ENCODE measurements at places on chromosomes 1 and 21. TPM values are rescaled to one million over a fixed set of nuclear protein-coding genes. Genes with fewer than 3 reads are reported as not detected.

The FAM43B gene
- total RNA-seq: 0.15 TPM

The OR1C1 gene
- not detected for total RNA-seq

The SPRR2E gene
- not detected for total RNA-seq

The CHIA gene
- total RNA-seq: not detected

The C1QC gene
- total RNA-seq: not detected

The RASAL2 gene
- 6.9 TPM for total RNA-seq

The SIKE1 gene
- 37.2 TPM for total RNA-seq

The CD46 gene
- 56.3 TPM for total RNA-seq

The CLCN6 gene
- 12.3 TPM for total RNA-seq

The PTPN22 gene
- 0.45 TPM for total RNA-seq

The POGZ gene
- total RNA-seq: 12.8 TPM

The ASCL5 gene
- total RNA-seq: not detected

The NFIA gene
- total RNA-seq: 4.5 TPM

The RUNX3 gene
- 2.1 TPM for total RNA-seq

The FMO3 gene
- total RNA-seq: 0.67 TPM

The OR2L8 gene
- not detected for total RNA-seq

The C1QTNF12 gene
- 0.17 TPM for total RNA-seq

The SPRR2G gene
- not detected for total RNA-seq

The DEGS1 gene
- total RNA-seq: 88.6 TPM

The SHISAL2A gene
- total RNA-seq: not detected

The NMNAT2 gene
- 0.89 TPM for total RNA-seq

The SEC16B gene
- total RNA-seq: 4.0 TPM

The HCRTR1 gene
- not detected for total RNA-seq

The HSD11B1 gene
- 20.5 TPM for total RNA-seq

The PTPN14 gene
- total RNA-seq: 16.5 TPM

The PIGK gene
- 23.6 TPM for total RNA-seq

The HIPK1 gene
- total RNA-seq: 13.1 TPM

The RYR2 gene
- not detected for total RNA-seq

The OR2T3 gene
- total RNA-seq: not detected

The ABCA4 gene
- total RNA-seq: not detected

The SYT14 gene
- under 0.01 TPM for total RNA-seq

The GPA33 gene
- total RNA-seq: not detected

The C8A gene
- not detected for total RNA-seq

The CELA2A gene
- not detected for total RNA-seq

The MINDY1 gene
- 9.8 TPM for total RNA-seq

The RCSD1 gene
- total RNA-seq: under 0.01 TPM

The KCNK1 gene
- total RNA-seq: 1.8 TPM

The SH2D1B gene
- 0.15 TPM for total RNA-seq

The BLZF1 gene
- total RNA-seq: 19.2 TPM

The GIPC2 gene
- total RNA-seq: 3.0 TPM

The CGN gene
- 0.15 TPM for total RNA-seq

The USH2A gene
- not detected for total RNA-seq

The TRIM46 gene
- total RNA-seq: 5.2 TPM

The DNASE2B gene
- total RNA-seq: 0.17 TPM

The KCNE2 gene
- not detected for total RNA-seq

The CYP4A11 gene
- not detected for total RNA-seq

The KRTAP19-3 gene
- not detected for total RNA-seq

The LGR6 gene
- under 0.01 TPM for total RNA-seq

The FCGR3B gene
- not detected for total RNA-seq
